MG63 (cell line): ENCODE measurements at places on chromosomes 7 and 10.

DNA sequence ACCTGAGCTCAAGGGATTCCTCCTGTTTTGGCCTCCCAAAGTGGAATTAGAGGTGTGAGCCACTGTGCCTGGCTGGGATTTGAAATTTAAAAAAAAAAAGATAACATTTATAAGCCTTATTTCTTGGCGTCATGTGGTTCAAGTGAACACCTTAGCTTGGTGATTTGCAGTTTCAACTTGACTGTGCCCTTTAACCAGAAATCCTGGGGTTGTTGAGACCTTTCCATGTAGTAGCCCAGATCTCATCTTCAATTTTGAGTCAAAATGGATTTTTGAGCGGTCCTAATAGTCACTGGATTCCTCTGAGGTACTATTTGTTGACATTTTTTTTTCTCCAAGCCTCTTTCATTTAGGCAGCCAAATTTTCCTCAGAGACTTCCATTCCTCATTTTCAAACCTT is 29.5 kb upstream of the FBXW4 start:
- no peak for DNase-seq

GRCh38 chr10:132448248-132448731 is 51.3 kb downstream of the PWWP2B start:
- DNase-seq, result peak; percentile 88

GRCh38 chr10:23158370-23158769 is 33.7 kb upstream of the PTF1A start:
- peak; percentile 15 for DNase-seq

GRCh38 chr10:91146146-91146545 is 74.3 kb upstream of the PCGF5 start:
- DNase-seq, result no peak

DNA sequence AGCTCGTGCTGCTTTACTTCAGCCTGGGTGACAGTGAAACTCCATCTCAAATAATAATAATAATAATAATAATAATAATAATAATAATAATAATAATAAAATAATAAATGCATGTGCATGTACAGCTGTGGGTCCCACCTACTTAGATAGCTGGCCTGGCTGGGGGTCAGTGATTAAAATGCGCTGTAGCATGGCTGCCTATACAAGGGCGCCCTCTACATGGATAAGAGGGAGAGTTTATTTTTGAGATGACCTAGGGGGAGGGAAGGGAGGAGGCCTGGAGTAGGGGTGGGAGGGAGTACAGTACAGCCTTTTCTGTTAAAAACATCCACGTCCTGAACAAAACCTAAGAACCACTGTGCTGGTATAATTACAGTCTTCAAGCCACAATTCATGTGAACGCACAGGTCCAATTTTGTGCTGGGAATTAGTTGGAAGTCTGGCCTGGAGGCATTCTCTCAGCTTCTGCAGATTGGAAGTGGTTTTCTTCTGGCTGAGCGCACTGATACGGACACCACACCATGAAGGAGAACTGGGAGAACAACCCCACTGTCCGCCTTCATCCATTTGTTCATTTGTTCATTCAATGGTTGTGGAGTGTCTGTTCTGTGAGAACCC is 146.5 kb downstream of the TMEM178B start:
- peak; percentile 11 for DNase-seq
